Thoracic aorta (tissue), 2 donors: ENCODE measurements at places on chromosomes 12 and 14. TPM values are rescaled to one million over a fixed set of nuclear protein-coding genes. Genes with fewer than 3 reads are reported as not detected.
A peak's percentile ranks its signal among the peaks of the same experiment; 100 is the strongest.

- H3K36me3 ChIP-seq = peaks cover 6% of the 10 kb centered on the region
- DNase-seq = no peak
- no peaks in the 10 kb centered on the region for H3K27me3 ChIP-seq
- no peak overlapping the region for H3K4me3 ChIP-seq
Observed at GRCh38 chr14:81529391-81529790, 4.3 kb downstream of the SEL1L start.

Gene TTC8
- 34.1 TPM for total RNA-seq

DNA sequence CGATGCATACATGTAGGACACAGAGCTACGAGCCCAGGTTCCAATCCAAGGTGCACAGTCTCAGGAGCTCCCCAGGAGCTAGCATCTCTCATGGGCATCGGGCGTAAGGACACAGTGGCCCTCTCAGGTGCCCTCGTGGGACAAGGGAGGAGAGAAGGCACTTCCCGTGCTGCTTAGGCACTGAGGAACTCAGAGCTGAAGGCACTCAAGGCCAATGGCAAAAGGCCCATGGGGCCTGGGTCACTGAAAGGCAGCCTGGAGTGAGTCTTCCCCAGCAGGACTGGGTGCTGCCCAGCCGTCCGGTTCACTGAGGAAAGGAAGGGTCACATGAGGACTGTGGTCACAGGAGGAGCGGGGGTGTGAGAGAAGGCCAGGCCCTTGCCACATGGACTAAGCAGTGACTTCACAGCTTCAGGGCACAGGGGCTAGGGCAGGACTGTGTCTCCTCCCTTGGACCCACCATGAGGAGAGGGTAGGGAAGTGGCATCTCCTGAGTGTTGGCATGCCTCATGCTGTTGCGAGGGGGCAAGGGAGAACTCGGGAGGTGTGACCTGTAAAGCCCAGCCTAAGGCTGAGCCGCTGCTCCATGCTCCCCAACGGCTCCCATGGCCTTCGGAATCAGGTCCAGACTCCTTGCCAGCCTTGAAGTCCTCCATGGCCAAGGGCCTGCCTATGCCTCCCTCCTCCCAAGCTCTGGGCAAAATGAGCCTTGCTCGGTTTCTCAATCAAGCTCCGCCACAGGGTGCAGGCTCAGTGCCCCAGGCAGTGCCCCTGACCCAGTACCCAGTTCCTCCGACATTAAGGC lies 51.8 kb downstream of the CHGA start:
- no peaks in the 10 kb centered on the region for H3K4me1 ChIP-seq
- no peak overlapping the region for H3K27ac ChIP-seq
- H3K27me3 ChIP-seq = no peaks in the 10 kb centered on the region
- no peak overlapping the region for H3K4me3 ChIP-seq
- no peak for DNase-seq

- no peak overlapping the region for H3K27ac ChIP-seq
- no peak for DNase-seq
- H3K4me1 ChIP-seq = peaks cover 51% of the 10 kb centered on the region
- H3K27me3 ChIP-seq = no peaks in the 10 kb centered on the region
Observed at GRCh38 chr12:46492471-46493085, 120.0 kb upstream of the SLC38A2 start.

Gene ENDOU
- not detected for total RNA-seq

- no peak overlapping the region for H3K4me3 ChIP-seq
- no peaks in the 10 kb centered on the region for H3K36me3 ChIP-seq
- DNase-seq = no peak
- no peaks in the 10 kb centered on the region for H3K4me1 ChIP-seq
- no peaks in the 10 kb centered on the region for H3K27me3 ChIP-seq
Observed at GRCh38 chr14:45526715-45527549, 273.9 kb upstream of the MIS18BP1 start.

- peaks cover 32% of the 10 kb centered on the region for H3K4me1 ChIP-seq
- no peaks in the 10 kb centered on the region for H3K27me3 ChIP-seq
- H3K27ac ChIP-seq = peak overlapping the region; percentile 69
- no peak for DNase-seq
Observed at GRCh38 chr12:11705010-11705409, 55.5 kb downstream of the ETV6 start.

GRCh38 chr14:19895282-19895681 lies 20.3 kb downstream of the OR4K2 start:
- no peak overlapping the region for H3K27ac ChIP-seq
- H3K27me3 ChIP-seq = no peaks in the 10 kb centered on the region
- H3K4me3 ChIP-seq = no peak overlapping the region
- H3K4me1 ChIP-seq = no peaks in the 10 kb centered on the region

DNA sequence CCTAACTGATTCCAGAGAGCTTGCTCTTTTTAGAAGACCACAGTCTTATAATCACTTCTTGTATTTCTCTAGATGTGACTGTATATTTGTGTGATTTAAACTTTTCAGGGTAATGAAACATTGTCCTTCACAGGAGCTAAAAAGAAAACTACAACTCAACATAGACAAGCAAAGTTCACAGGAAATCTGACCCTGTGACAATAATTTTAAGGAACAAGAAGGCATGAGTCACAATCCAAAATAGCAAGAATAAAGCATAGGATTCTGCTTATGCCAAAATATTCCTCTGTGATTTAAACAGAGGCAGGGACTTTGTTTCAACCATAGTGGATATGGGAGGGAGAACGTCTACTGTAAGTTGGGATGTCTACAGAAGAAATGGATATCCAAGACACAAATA lies 44.3 kb downstream of the GPR65 start:
- H3K4me1 ChIP-seq = no peaks in the 10 kb centered on the region
- no peak overlapping the region for H3K27ac ChIP-seq
- no peaks in the 10 kb centered on the region for H3K36me3 ChIP-seq
- H3K27me3 ChIP-seq = no peaks in the 10 kb centered on the region

GRCh38 chr14:97723819-97724218 lies 926.6 kb downstream of the VRK1 start:
- no peak overlapping the region for H3K4me3 ChIP-seq
- no peak for DNase-seq
- no peak overlapping the region for H3K27ac ChIP-seq
- H3K4me1 ChIP-seq = no peaks in the 10 kb centered on the region

DNA sequence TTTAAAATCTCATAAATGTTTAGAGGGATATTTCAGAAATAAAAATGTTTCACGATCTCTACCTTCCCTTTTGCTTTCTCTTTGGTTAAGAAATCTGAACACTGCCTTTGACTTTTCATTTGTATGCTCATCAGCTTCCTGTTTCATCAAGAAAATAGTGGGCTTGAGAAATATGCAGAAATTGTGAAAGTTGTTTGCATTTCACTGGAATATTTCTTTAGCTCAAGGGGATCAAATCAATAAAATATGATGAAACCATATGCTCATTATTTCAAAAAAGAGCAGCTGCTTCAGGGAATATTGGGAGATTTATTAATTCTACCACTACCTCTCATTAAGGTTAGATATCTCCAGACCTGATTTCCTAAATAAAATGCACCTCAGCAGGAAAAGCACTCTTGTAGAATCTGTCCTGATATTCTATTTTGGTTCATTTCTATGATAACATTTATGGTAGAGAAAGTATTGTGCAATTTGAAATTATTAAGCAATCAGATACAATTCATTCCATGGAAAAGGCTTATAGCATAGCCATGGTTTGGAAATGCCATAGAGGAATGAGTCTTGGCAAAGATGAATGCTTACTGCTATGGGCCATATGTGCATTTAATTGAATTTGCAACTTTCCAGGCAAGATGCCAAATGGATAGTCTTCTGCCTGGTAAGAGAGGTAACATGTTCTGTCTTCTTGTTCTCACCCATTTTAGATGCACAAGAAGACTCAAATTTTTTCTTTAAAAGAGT lies 212.6 kb upstream of the SLC16A7 start:
- H3K4me3 ChIP-seq = no peak overlapping the region
- no peak overlapping the region for H3K27ac ChIP-seq
- no peak for DNase-seq

Gene RIMBP2
- total RNA-seq = 0.92 TPM
